ENCODE measurements at places on chromosomes 2 and 18.
A peak's percentile ranks its signal among the peaks of the same experiment; 100 is the strongest.

GRCh38 chr2:45123521-45124191 lies 114.4 kb upstream of the SIX2 start:
- no peaks in the 10 kb centered on the region for H3K36me3 ChIP-seq
- no peak for DNase-seq
- no peak overlapping the region for H3K4me3 ChIP-seq
- no peaks in the 10 kb centered on the region for H3K27me3 ChIP-seq
- no peaks in the 10 kb centered on the region for H3K4me1 ChIP-seq
- H3K27ac ChIP-seq: no peak overlapping the region

DNA sequence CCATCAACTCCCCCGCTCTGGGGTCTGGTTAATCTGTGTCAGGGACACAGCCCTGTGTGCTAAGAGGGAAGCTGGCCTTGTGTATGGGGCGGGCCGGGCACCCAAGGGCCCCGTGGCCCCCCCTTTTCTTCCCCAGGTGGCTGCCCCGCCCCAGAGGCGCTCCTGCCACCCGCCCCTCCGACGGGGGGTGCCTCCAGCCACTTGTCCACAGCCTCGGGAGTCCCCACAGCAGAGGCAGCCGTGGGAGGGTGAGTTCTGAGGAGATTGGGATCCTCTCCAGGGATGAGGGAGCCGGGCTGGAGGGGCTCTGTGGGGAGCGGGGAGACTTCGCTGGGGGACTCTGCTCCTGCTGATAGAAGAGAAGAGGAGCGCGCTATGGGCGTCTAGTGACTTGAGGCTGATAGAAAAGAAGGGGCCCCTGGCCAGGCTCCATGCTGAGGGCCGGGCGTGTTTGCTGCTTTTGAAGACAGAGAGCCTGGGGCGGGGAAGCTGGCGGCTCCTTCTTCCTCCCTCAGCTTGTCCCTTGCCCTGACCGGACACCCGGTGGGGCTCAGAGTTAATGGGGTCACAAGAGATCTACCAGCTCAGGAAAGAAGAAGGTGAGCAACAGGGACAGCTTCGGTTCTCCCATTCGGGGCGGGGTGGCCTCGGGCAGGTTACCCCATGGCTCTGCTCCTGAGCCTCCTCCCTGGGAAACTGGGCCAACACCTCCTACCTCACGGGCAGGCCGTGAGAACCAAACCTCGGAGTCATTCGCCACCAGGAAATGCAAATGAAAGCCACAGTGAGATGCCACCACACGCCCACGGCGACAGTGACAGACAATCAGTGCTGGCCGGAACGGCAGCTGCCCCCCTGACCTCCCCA lies 89.4 kb upstream of the TAF1B start:
- no peaks in the 10 kb centered on the region for H3K36me3 ChIP-seq
- H3K27ac ChIP-seq: peak overlapping the region; percentile 4
- H3K27me3 ChIP-seq: peaks cover 39% of the 10 kb centered on the region
- H3K4me3 ChIP-seq: peak overlapping the region; percentile 22
- peak; percentile 76 for DNase-seq
- peaks cover 56% of the 10 kb centered on the region for H3K4me1 ChIP-seq

GRCh38 chr2:216737676-216738075 lies 42.3 kb upstream of the IGFBP5 start:
- H3K36me3 ChIP-seq: no peaks in the 10 kb centered on the region
- peaks cover 11% of the 10 kb centered on the region for H3K27me3 ChIP-seq
- no peak overlapping the region for H3K4me3 ChIP-seq
- DNase-seq: no peak
- H3K4me1 ChIP-seq: no peaks in the 10 kb centered on the region
- no peak overlapping the region for H3K27ac ChIP-seq

DNA sequence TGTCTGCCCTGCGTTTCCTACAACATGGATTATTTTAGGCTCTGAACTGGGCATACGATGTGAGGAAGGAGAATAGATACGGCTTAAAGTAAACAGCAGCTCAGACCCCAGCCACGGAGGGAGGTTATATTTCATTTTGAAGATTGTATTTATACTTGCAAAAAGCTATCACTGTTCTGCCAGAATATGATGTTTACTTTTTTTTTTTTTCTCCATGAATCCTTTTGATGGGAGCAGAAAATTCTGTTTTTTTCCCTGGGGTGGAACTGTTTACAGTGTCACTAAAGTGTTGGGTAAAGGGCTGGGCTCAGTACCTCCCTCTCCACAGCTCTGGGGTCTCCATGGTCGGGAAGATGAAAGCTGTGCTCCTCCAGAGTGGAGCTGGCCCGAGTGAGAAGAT lies 13.1 kb downstream of the PCARE start:
- H3K27ac ChIP-seq: no peak overlapping the region
- H3K4me3 ChIP-seq: no peak overlapping the region
- H3K36me3 ChIP-seq: no peaks in the 10 kb centered on the region
- peaks cover 6% of the 10 kb centered on the region for H3K4me1 ChIP-seq
- H3K27me3 ChIP-seq: no peaks in the 10 kb centered on the region
- no peak for DNase-seq

DNA sequence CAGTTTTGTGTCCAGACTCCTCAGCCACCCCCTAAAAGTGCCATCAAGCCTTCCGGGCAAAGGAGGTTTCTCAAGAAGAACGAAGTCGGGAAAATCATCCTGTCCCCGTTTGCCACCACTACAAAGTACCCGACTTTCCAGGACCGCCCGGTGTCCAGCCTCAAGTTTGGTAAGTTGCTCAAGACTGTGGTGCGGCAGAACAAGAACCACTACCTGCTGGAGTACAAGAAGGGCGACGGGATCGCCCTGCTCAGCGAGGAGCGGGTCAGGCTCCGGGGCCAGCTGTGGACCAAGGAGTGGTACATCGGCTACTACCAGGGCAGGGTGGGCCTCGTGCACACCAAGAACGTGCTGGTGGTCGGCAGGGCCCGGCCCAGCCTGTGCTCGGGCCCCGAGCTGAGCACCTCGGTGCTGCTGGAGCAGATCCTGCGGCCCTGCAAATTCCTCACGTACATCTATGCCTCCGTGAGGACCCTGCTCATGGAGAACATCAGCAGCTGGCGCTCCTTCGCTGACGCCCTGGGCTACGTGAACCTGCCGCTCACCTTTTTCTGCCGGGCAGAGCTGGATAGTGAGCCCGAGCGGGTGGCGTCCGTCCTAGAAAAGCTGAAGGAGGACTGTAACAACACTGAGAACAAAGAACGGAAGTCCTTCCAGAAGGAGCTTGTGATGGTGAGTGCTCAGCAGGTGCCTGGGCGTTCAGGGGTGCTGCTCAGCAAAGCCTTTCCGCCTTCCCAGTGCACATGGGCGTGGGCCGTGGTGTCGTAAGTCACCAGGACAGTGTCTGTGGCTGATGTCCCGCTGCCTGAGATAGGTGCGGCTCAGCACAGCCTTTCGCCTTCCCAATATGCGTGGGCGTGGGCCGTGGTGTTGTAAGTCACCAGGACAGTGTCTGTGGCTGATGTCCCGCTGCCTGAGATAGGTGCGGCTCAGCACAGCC lies 91.0 kb downstream of the SH3BP4 start:
- peaks cover 4% of the 10 kb centered on the region for H3K27me3 ChIP-seq
- DNase-seq: no peak
- no peak overlapping the region for H3K27ac ChIP-seq
- peaks cover 12% of the 10 kb centered on the region for H3K4me1 ChIP-seq

DNA sequence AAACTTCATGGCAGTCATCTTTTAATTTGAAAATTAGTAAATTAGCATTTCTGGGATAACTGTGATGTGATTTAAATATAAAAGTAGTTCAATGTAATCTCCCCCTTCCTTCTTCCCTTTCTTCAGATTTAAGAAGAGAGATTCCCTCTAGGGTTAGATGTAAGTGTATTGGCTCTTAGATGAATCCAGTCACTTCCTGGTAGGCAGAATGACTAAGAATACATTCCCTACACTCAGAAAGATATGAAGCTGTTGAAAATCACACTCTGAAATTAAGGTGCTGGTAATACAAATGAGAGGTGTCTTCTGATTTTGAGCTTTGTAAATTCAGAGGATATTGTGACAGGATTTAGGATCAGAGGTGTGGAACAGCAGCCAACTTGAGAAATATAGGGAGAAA lies 71.6 kb downstream of the TDRD15 start:
- no peak for DNase-seq
- no peak overlapping the region for H3K27ac ChIP-seq
- no peaks in the 10 kb centered on the region for H3K27me3 ChIP-seq
- no peak overlapping the region for H3K4me3 ChIP-seq

Measured in activated CD4-positive, alpha-beta T cell treated with anti-CD3 and anti-CD28 coated beads, Interleukin-2, amount 10 ng/mL, durations not matched to agents 24 days and 14 days (primary cell).